ENCODE measurements at places on chromosomes 7 and 10.

GRCh38 chr7:124843336-124843735 is 77.7 kb upstream of the GPR37 start:
- DNase-seq, result no peak

DNA sequence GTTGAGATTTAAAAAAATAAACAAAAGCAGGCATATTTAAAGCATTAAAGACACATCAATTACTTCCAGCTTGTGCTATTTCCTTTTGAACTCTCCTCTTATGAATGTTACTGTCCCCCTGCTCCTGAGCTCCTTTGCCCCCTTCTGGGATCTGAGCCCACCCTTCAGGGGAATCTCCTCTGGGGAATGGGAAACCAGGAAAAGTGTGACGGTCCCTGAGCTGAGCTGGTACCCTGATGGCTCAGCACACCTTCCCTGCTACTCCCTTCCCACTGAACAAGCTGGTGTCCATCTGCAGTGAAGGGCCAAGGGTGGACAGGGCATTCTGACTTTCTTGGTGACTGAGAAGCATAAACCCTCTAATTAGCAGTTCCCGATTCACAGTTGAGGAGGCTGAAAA is 356.3 kb downstream of the PTEN start:
- DNase-seq, result no peak

DNA sequence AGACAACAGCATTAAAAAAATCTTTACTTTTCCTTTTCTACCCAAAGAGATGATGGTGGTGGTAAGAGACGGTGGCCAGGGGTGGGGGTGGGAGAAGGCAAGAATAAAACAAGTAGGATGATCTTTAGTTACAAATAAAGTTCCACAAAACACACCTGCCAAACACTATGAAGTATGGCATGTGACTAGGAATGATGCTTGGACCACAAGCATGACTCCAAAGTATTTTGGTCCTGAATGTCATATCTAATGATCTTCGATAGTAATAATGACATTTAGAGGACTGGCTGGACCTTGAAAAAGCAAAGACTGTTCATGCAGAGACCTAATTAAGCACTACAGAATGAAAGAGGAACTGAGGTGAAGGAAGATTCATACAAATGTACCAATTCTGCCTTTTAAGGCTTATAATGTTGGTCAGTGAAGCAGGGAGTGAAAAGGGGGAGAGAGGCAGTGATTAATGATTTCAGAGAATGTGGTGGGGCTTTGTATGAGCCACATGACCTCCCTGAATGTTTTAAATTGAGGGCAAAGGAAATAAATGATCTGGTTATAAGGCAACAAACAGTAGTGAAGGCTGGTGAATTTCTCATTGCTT is 29.6 kb upstream of the DKK1 start:
- DNase-seq, result no peak

DNA sequence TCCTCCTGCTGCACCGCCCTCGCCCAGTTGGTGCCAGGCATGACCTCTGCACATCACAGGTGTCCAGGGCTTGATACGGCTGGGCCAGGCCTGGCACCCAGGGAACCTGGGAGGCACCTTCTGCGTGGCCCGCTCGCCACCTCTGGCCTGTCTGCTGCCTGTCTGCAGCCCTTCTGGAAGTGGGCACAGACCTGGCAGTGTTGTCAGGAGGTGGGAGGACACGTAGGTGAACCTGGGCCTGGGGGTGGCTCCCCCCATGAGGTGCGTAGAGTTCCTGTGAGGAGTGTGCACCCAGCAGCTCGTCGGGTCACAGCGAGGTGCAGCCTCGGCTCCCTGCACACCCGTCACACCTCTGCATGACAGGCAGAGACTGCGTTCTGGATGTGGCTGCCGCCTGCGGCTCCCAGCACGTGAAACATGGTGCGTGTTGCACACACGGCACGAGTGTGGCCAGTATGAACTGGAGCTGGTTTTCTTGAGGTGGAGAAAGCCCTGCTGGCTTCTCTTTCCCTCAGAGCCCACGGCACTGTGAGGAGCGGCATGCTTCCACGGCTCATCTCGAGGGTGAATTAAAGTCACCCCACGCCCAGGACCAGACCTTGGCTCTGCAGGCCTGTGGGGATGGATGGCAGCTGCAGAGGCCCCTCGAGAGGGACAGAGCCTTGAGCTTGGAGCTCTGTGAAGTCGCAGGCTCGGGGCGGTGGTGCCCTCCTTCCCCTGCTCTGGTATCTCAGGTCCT is 24.8 kb downstream of the INPP5A start:
- no peak for DNase-seq

DNA sequence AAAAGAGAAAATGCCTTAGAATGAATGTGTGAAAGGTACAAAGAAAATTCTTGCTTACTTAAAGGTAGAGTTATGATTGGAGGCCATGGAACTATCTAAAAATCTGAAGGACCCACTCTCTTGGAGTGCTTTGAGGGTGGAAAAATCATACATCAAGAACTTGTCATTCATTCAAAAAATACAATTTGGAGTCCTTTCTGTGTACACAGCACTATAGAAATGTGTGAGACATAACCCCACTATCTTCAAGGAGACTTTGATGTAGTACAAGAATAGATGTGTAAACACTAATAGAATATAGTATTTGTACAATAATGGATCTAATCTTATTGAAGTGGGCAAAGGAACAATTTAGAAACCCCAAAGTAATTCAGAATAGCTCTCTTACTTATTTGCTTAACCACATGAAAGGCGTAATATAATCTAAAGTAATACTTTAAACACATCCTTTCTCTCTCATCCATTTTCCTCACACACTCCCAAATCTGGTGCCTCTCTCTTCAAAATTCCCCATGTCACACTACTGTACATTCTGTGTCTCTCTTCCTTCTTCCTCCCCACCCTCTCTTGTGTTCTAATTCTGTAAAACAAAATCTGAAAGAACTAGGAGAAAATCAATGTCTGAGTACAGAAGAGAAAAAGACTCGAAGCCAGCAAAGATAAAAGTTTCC is 166.7 kb downstream of the DNAJB9 start:
- no peak for DNase-seq

DNA sequence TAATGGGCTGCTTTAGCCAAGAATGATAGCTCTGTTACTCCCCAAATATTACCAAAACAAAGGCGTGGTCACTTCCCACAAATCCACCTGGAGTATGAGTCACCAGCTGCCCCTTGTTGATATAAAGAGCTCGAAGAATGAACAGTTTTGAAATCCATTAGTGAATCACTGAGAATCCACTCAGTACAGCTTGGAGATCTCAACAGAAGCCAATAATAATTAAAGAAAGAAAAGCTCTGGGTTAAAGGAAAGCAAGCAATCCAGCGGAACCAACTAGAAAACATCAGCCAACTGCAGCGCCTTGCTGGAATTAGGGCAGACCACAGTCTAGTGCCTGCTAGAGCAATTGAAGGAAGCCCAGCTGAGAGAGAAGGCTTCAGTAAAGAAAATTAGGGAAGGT is 576.0 kb upstream of the C7orf33 start:
- no peak for DNase-seq

DNA sequence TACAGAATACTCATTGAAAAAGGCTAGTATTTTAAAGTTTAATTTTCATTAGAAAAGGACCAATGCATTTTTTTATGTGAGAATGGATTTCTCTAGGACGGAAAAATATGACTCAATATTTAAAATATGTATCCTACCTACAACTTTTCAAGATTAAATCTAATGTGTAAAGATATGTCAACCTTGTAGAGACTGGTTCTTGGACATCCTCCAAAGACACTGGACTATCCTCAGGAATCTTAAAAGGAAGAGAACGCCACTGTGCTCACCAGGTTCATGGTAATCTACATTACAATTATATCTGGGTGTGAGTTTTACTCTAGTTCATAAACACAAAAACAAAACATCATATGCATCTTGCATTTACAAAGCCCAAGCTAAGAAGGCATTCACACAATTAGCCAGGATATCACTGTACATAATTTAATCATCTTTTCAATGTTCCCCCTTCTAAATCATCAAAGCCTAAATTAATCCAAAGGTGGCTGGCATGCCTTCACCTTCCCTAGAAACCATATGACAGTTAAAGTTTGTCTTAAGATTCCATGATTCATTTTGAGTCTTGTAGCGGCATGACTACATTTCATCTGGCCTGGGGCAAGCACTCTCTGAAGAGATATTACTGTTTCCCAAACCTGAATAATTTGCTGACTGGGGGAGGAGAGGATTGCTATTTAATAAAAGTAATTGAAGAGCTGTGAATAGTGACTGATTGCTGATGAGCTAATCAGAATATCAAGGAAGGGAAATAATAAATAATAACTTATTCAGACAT is 12.0 kb downstream of the SGCE start:
- DNase-seq, result no peak
